ENCODE measurements at places on chromosomes 16 and 17.

- H3K27ac ChIP-seq: no peak overlapping the region
- no peaks in the 10 kb centered on the region for H3K36me3 ChIP-seq
- H3K4me1 ChIP-seq: peaks cover 5% of the 10 kb centered on the region
- no peaks in the 10 kb centered on the region for H3K27me3 ChIP-seq
- no peak overlapping the region for H3K4me3 ChIP-seq
- no peak for DNase-seq
Observed at GRCh38 chr16:12681653-12682052, 122.0 kb downstream of the CPPED1 start.

DNA sequence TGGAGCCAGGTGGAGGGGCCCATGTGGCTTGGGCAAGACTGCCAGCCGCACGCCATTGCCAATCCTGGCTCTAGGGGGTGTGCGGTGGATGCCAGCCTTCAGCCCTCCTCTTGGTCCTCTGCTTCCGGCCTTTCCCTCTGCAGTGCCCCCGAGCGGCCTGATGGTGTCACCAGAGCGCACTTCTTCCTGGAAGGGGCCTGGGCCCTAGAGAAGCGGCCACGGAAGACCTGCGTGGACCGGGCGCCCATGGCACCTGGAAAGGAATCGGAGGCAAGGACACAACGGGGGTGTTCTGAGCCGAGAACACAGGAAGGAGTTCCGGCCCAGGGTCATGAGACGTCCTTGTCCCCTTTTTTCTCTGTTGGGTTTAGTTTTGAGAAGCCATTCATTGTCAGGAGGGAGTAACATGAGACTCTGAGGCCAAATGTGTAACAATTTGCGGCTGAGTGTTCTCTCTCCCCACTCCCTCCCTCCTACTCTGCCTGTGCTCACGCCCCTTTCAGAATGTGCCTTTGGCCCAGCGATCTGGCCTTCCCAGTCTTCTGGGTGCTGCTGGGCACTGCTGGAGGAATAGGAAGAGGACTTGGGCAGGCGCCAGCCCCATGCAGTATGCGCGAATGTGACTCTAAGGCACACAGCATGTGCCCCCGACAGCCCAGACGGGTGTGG, 92.8 kb downstream of the IRX3 start:
- H3K4me3 ChIP-seq: no peak overlapping the region
- H3K27ac ChIP-seq: no peak overlapping the region
- no peak for DNase-seq
- H3K27me3 ChIP-seq: no peaks in the 10 kb centered on the region
- H3K36me3 ChIP-seq: no peaks in the 10 kb centered on the region

GRCh38 chr17:60164697-60165096, 14.9 kb downstream of the CA4 start:
- H3K27me3 ChIP-seq: no peaks in the 10 kb centered on the region
- H3K36me3 ChIP-seq: no peaks in the 10 kb centered on the region
- H3K27ac ChIP-seq: no peak overlapping the region
- no peak overlapping the region for H3K4me3 ChIP-seq

- no peaks in the 10 kb centered on the region for H3K27me3 ChIP-seq
- no peak for DNase-seq
- no peak overlapping the region for H3K4me3 ChIP-seq
- no peaks in the 10 kb centered on the region for H3K36me3 ChIP-seq
Observed at GRCh38 chr16:53262645-53263044, 171.6 kb upstream of the RBL2 start.

- H3K4me3 ChIP-seq: peak overlapping the region; percentile 12
- peak; percentile 47 for DNase-seq
- peaks cover 28% of the 10 kb centered on the region for H3K36me3 ChIP-seq
- H3K4me1 ChIP-seq: peaks cover 99% of the 10 kb centered on the region
Observed at GRCh38 chr17:17177176-17177575, 29.0 kb downstream of the PLD6 start.

DNA sequence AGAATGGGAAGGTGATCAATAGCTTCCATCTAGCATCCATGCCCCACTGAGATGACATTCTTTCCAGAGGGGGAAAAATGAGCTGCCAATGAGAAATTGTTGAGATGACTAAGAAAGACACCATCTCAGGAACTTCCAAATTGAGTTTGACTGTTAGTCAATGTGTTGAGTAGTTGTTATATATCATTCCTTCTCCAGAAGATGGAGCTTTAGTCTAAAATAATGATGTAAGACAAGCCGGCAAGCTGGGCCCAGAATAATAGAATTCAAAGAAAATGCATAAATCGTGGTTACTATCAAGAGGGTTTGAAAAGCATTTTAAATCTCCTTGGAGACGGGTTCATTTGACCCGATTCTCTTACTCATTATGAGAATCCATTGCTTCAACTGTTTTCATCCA, 71.0 kb upstream of the ATF7IP2 start:
- H3K27me3 ChIP-seq: no peaks in the 10 kb centered on the region
- H3K36me3 ChIP-seq: no peaks in the 10 kb centered on the region
- no peak overlapping the region for H3K4me3 ChIP-seq
- peak; percentile 50 for DNase-seq

DNA sequence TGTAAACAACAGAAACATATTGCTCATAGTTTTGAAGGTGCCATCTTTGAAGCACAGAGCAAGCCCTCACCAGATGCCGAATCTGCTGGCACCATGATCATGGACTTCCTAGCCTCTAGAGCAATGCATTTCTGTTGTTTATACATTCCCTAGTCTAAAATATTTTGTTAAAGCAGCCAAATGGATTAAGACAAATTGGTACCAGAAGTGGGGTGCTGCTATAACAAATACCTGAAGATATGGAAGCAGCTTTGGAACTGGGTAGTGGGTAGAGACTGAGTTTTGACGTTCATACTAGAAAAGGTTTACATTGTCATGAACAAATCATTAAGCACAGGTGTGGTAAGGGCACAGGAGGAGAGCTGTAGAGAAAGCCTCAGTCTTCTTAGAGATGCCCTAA, 13.6 kb downstream of the SGF29 start:
- no peak overlapping the region for H3K27ac ChIP-seq
- no peaks in the 10 kb centered on the region for H3K4me1 ChIP-seq
- H3K27me3 ChIP-seq: no peaks in the 10 kb centered on the region
- DNase-seq: no peak
- no peak overlapping the region for H3K4me3 ChIP-seq
- peaks cover 4% of the 10 kb centered on the region for H3K36me3 ChIP-seq

DNA sequence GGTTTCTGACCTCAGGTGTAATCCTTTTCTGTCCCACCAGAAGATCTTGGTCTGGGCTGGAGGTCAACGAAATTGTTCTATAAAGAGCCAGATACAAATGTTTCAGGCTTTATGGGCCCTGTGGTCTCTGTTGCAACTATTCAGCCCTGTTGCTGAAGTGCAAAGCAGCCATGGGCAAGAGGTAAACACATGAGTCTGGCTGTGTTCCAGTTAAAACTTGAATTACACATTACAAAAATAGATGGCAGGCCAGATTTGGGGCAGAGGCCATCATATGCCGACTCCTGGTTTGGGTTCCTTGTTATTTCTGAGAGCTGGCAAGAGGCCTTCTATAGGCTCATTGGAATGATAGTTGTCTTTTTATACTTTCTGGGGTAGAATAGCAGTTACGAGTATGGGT, 114.4 kb downstream of the SDR42E1 start:
- H3K4me3 ChIP-seq: no peak overlapping the region
- H3K27me3 ChIP-seq: no peaks in the 10 kb centered on the region
- no peak overlapping the region for H3K27ac ChIP-seq
- DNase-seq: no peak
- no peaks in the 10 kb centered on the region for H3K36me3 ChIP-seq

GRCh38 chr17:29344201-29344856, 45.8 kb upstream of the TAOK1 start:
- no peaks in the 10 kb centered on the region for H3K27me3 ChIP-seq
- no peak overlapping the region for H3K27ac ChIP-seq
- DNase-seq: no peak
- H3K4me3 ChIP-seq: no peak overlapping the region

Measured in CD4-positive, alpha-beta memory T cell (primary cell).